Stimulated activated CD4-positive, alpha-beta T cell treated with anti-CD3 and anti-CD28 coated beads, Interleukin-1b, Interleukin-23, amount 100 ng/mL, for 1 hour (primary cell): ENCODE measurements at places on chromosomes 12 and 14.
A peak's percentile ranks its signal among the peaks of the same experiment; 100 is the strongest.

DNA sequence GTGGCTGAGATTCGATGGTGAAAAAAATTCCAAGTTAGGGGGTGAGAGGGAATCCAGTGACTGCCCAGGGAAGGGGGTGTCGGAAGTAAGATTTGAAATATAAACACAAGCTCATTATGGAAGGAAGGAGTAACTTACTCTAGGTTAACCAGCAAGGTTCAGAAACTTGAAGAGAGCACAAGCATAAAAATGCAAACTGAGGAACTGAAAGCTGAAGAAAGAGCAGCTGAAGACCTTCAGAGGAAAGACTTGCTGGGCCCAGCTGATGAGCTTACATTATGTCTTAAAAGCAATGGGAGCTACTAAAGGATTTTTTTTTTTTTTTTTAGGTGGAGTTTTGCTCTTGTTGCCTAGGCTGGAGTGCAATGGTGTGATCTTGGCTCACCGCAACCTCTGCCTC, 189.7 kb upstream of the GRIN2B start:
- DNase-seq = no peak

GRCh38 chr12:93047118-93047517, 118.0 kb upstream of the EEA1 start:
- no peak for DNase-seq

- no peak for DNase-seq
Observed at GRCh38 chr12:12331244-12331771, 18.7 kb downstream of the MANSC1 start.

GRCh38 chr12:132085291-132085635, 58.9 kb downstream of the DDX51 start:
- no peak for DNase-seq

DNA sequence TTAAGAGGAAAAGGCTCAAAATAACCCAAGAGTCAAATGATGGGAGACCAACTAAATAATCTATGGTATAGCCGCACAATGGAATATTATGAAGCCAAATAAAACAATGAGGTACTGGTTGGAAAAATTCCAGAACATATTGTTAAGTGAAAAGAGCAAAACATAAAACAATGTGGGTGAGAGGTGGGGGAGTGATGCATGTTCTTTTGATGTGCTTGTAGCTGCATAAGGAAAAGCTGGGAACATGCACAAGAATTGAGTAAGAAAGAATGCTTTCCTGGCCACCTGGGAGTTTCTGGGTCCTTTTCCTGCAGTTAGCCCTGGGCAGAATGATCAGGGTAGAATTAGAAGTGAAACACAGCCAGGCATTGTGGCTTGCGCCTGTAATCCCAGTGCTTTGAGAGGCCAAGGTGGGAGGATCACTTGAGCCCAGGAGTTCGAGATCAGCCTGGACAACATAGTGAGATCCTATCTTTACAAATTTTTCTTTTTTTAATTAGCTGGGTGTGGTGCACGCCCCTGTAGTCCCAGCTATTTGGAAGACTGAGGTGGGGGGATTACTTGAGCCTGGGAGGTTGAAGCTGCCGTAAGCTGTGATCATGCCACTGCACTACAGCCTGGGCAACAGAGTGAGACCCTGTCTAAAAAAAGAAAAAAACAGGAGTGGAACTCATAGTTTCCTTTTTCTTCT, 7.9 kb downstream of the ABCB9 start:
- no peak for DNase-seq

- no peak for DNase-seq
Observed at GRCh38 chr12:116247377-116247776, 30.1 kb downstream of the MED13L start.

DNA sequence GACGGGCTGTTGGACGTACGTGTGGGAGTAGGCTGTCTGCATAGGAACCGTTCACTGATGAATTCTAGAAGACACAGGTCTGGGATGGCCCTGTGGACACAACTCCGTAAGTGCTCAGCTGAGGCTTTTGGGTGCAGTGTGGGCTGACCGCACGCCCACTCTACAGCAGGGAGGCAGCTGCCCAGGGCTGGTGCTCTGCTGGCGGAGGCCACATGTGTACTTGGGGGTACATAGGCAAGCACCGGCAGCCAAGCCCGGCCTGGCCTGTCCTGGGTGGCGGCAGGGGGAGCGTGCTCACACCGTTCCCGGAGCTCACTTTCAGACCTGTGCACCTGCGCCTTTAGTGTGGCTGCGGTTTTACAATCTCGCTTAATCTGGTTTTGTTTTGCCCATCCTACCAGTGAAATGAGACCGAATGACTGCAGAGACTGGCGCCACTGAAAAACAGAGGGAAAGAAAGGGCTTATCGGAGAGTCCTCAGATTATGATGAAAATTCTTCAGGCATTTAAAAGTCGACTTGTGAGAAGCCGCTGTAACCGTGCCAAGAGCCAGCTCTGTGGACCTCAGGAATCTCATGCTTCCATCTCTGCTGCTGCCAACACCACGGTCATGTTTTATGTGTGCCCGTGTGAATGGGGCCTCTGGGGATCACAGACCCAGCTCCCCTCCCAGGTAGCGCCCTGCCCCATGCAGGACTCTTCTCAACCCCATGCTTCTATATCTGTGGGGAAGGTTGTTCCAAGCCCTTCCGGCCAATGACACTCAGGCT, 45.8 kb downstream of the SSH1 start:
- DNase-seq = no peak

DNA sequence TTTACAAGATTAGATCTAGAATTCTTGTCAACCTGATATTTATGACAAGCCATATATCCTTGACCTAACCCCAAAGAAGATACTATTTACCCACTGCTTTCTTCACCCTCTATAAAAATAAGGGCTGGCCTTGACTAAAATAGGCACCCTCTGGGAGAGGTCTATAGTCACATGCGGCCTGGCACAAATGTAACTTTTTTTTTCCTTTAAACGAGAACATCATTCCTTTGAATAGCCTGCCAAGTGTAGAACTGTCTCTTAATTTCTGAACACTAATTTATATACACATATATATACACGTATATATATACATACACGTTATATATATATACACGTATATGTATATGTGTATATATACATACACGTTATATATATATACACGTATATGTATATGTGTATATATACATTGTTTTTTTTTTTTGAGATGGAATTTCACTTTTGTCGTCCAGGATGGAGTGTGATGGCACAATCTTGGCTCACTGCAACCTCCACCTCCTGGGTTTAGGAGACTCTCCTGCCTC, 18.6 kb downstream of the PPTC7 start:
- DNase-seq = no peak

DNA sequence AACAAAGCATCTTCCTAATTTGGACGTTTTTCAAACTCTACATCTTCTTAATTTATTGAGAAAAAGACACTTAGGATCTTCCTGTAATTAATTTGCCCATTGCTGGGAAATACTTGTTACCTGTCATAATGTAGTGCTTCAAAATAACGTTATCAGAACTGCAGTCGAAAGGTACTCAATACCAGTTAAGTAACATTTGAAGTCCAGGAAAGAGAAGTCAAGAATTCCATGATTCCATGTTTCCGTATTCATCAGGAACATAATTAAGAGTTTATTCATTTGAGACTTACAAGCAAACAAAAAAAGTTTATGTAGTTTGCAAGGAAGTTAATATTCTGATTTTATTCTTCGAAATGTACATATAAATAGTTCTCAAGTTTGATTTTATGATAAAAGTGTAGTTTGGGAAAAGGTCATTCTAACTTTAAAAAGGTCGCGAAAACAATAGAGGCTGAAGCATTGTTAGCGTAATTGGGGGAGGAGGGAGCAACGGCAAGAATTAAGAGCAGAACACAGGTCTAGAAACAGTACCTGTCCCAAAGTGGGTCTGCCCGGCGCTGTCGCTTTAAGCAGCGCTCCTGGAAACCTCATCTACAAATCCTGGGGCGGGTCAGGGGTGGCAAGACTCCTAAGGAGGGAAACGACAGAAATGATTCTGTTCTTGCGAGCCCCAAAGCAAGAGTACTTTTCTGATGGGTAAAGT, 1.2 kb upstream of the KCNMB4 start:
- DNase-seq = no peak

DNA sequence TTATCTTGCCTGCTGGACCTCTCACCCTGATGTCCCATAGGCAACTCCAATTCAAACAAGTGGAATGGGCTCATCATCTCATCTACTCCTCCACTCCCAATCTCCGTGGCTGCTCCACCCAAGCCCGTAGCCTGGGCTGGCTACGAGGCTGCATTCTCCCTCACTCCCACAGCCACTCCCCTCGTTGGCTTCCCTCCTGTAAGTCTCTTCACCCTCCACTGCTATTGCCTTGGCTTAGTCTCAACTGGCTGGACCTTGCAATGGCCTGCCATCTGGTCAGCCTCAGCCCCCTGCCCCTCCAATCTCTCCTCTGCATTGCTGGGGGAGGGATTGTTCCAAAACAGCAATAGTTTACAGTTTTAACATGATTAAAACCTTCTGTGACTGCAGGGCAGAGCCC, 44.4 kb upstream of the PELI2 start:
- no peak for DNase-seq

DNA sequence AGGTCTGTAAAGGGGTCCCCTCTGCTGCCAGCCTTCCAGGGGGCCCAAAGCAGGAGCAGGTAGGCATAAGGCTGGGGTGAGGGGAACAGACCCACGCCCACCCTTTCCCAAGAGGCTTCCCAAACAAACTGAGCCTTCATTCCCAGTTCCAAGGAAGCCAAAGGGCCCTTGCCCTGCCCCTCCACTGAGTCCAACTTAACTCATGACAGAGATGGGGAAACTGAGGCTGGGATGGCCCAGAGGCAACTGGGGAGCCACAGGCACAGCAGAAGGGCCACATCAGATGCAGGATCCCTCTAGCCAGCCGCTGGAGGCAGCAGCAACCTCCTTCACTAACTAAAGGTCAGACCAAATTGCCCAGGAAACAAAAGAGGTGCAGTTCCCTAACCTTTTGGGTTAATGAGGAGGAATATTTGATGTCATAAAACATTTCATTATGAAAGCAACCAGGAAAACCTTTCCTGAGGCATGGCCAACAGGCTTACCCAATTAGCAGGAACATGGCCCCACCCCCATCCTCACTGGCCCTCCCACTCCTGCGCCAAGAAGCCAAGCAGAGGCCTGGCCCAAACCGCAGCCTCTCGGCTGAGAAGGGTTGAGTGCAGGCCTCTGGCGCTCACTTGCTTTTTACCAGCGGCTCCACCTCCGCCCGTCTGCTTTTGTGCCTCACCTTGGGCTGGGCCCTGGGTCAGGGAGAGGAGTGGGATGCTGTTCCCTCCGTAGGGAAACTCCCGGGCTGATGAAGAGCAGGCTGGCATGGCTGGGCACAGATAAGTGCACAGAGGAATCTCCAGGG, 293.5 kb upstream of the RTL1 start:
- no peak for DNase-seq

- no peak for DNase-seq
Observed at GRCh38 chr12:109308534-109309380, at the start of gene FOXN4. TSS of gene FOXN4 (minus strand) at chr12:109309284. CDS start at chr12:109308321, 963 bp downstream.

DNA sequence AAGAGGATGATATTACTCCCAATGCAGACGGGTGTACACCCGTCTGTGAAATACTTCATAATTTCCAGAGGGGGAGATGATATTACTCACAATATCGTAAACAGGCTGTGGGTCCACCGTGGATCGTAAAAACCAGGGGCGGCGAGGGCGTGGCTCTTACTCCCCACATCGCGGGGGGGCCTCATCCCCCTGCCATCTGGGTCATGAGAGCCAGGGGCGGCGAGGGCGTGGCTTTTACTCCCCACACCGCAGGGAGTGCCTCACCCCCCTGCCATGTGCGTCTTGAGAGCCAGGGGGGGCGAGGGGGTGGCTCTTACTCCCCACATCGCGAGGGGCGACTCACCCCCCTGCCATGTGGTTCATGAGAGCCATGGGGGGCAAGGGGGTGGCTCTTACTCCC, 86.2 kb upstream of the GNG2 start:
- no peak for DNase-seq

- DNase-seq = peak; percentile 52
Observed at GRCh38 chr14:21106498-21107282, 5.8 kb downstream of the TMEM253 start.

DNA sequence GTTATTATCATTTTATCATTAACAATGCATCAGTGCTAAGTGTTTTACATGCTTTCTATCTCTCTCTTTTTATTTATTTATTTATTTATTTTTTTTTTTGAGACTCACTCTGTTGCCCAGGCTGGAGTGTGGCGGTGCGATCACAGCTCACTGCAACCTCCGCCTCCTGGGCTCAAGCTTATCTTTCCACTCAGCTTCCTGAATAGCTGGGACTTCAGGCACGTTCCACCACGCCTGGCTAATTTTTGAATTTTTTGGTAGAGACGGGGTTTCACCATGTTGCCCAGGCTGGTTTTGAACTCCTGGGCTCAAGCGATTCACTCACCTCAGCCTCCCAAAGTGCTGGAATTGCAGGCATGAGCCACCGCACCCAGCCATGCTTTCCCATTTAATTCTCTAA, 3.9 kb upstream of the BTG1 start:
- DNase-seq = no peak

GRCh38 chr12:69879007-69879960, 54.3 kb downstream of the MYRFL start:
- DNase-seq = peak; percentile 35

DNA sequence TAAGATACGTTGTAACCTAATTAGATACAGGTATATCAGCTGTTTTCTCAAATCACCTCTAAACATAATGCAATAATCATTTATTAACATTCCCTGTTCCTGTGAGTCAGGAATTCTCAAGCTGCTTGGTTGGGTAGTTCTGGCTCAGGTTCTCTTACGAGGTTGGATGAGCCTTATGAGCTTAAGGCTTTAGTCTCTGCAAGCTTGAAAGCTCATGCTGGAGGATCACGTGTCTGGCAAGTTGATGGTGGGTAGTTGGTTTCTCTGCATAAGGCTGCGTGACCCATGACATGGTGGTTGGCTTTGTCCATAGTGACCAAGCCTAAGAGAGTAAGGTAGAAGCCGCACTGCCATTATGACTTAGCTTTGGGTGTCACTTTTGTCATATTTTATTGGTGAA, 62.0 kb downstream of the PLEKHA5 start:
- DNase-seq = no peak

DNA sequence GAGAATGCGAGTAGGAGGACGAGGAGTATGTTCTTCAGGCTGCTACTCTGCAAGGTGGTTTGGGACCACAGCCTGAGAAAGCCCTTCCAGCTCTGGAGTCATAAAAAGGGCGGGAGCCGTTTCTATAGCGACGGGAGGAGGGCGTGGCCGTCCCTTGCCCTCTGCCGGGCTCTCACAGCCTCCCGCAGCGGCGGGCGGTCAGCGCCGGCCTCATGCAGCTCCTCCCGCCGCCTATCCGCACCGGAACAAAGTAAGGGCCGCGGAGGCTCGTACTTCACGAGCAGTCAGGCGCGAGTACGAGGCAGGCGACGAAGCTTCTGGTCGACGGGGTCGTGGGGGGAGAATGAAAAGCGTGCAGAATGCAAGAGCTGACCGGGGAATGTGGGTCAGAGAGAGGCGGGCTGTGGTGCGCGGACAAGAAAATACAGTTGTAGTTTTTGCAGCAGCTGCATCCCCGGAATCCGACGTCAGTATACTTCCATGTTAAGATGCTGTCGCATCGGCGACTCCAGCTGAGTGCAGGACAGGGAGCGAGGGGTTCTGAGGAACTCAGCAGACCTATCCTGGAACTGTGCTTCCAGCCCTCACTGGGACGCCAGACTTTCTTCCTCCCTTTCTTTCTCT, at the start of gene DYRK4:
DYRK4 (plus strand) TSS at position 175 of the 624 bp plus-strand sequence; CDS start at position 213, 38 bp downstream.
- no peak for DNase-seq
